ENCODE measurements at places on chromosomes 4 and X.

- DNase-seq = no peak
Measured at GRCh38 chrX:154294791-154295574, at the start of gene TEX28. TEX28 (minus strand) TSS chrX:154295124; CDS start chrX:154292117, 3,007 bp downstream.

DNA sequence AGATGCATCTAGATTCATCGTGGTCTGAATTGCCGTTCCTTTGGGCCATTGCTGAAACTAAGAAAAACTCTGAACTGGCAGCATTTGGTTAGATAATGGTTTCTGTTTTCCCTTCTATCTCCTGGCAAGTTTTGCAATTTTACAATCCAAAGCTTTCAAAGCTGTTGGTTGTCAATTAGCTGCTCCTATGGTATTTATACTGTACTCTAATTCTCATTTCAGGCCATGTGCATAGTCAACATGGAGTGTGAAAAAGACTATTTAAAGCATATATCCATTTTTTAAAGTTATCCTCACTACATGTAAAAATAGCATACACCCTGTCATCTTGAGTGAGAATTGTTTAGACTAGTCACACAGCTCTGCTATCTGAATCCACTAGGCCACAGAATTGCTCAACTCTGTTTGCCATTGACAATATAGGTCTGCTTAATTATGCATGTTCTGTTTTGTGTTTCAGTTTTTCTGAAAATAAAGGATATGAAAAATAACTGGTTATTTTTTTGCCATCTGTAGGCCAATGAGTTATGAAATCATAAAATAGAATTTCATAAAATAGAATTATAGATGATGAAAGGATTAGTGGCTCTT, 27.7 kb upstream of the TEC start:
- DNase-seq = no peak

GRCh38 chrX:50852524-50852923, 38.5 kb upstream of the SHROOM4 start:
- no peak for DNase-seq

GRCh38 chr4:75498041-75498440, 16.2 kb downstream of the RCHY1 start:
- no peak for DNase-seq

DNA sequence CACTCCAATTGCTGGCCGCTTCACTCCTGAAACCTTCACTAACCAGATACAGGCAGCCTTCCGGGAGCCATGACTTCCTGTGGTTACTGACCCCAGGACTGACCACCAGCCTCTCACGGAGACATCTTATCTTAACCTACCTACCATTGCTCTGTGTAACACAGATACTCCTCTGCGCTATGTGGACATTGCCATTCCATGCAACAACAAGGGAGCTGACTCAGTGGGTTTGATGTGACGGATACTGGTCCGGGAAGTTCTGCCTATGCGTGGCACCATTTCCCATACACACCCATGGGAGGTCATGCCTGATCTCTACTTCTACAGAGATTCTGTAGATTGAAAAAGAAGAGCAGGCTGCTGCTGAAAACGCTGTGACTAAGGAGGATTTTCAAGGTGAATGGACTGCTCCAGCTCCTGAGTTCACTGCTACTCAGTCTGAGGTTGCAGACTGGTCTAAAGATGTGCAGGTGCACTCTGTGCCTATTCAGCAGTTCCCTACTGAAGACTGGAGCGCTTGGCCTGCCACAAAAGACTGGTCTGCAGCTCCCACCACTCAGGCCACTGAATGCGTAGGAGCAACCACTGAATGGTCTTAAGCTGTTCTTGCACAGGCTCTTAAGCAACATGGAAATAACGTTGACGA, 35.8 kb upstream of the PRDM8 start:
- DNase-seq = no peak
